Renal cortical epithelial cell (primary cell): ENCODE measurements at places on chromosomes 4 and X. TPM values are rescaled to one million over a fixed set of nuclear protein-coding genes. Genes with fewer than 3 reads are reported as not detected.

DNA sequence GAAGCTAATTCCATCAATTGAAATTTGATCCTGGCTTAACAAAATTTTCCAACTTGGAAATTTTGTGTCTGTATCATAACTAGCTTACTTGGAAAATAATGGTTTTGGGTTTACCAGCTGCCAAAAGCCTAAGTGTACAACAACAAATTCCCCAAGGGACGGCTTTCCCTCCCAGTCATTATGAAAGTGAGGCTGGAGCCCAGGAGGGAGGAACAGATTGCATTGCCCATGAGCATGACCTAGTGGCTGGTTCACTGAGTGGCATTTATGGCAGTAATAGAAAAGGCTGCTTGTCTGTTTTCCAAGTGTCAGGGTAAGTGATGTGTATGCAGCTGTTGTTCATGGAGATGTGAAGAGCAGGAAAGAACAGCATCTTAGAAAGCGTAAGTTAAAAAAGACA lies 70.8 kb upstream of the HHIP start:
- DNase-seq, result no peak

The ZIC3 gene
- total RNA-seq, result not detected in 2 replicates

DNA sequence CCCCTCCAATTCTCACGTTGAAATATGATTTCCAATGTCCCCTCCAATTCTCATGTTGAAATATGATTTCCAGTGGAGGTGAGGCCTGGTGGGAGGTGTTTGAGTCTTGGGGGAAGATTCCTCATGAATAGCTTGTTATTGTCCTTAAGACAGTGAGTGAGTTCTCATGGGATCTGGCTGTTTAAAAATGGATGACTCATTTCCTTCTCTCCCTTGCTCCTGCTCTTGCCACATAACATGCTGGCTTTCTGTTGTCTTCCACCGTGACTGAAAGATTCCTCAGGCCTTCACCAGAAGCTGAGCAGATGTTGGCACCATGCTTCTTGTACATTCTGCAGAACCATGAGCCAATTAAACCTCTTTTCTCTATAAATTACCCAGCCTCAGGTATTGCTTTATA lies 346.8 kb upstream of the TECRL start:
- DNase-seq, result peak; percentile 43

DNA sequence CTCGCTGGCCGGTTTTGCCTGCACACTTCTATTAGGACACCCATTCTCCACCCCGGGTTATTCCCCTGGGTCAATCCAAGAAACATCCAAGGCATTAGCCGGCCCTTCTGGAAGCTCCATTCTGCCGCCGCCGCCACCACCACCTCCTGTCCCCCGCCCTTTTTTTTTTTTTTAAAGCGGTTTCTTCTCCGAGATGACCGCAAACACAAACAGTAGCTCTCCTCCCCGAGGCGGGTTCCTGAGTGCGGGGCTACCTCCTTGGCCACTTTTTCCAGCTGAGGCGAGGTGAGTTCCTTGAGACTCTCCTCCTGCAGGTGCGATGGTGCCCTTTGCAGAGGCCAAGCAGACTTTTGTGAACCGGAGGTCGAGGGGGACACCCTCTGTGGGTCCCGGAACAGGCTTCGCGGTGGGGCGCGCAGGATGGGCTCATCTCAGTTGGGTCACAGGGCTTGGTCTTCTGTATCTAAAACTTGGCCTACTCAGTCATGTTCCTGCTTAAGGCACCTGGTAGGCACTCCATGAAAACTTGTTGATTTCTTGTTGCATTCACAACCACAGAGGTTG lies 930 bp downstream of the NWD2 start:
- no peak for DNase-seq

DNA sequence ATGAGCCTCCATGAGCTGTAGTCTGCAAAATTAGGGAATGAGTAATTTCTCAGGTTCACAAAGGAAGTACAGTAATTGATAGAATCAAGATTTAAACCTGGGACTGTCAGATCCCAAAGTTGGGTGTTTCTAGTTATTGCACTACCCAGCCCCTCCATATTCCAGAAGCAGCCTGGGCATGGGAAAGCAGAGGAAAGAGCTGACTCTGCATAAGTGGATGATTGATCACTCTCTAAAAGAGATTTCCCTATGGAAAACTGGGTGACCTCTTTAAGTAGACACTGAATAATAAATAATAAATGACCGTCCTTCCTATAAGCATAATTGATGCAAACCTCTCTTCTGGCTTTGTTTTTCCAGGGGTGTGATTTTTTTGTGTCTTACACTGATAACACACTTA lies 5.2 kb downstream of the NAAA start:
- no peak for DNase-seq

The SRPK3 gene
- 0.17 and 0.25 TPM in 2 replicates for total RNA-seq

The NHS gene
- total RNA-seq, result 4.9 and 14.2 TPM in 2 replicates

The NPY2R gene
- not detected in 2 replicates for total RNA-seq

DNA sequence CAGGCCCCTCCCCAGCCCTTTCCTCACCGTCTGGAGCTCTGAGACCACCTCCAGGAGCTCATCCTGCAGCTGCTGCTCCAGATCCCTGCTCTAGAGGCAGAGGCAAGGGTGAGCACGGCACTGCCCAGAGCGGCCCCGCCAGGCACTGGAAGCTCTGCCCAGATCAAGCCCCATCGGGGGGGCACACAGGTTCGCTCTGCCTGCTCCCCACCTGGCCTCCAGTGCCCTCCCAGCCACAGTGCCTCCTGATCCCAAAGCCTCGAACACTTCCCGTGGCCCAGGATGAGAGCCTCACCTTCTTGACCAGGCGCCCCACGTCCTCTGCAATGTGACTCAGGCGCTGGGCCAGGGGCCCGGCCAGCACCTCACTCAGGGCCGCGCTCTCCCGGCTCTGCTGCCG lies 5.0 kb downstream of the ARHGAP4 start:
- DNase-seq, result no peak

- DNase-seq, result no peak
Observed at GRCh38 chrX:40153345-40154249, 55.8 kb upstream of the BCOR start.

DNA sequence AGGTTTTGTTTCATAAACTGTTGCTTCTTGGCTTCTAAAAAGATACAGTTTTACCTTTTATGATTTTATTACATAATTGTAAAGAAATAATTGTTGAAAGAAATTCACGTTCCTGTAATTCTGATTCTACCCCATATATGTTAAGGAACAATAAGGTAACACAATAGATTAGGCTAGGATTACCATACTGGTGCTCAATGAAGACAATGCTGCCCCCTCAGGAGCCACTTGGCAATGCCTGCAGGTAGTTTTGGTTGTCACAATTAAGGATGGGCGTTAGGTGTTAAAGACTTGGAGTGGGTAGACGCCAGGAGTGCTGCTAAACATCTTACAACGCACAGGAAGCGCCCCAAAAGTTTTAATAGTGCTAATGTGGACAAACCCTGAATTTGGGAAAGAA lies 133.2 kb downstream of the NLGN4X start:
- no peak for DNase-seq
